Stimulated activated CD8-positive, alpha-beta memory T cell treated with anti-CD3 and anti-CD28 coated beads, Interleukin-12 subunit alpha, Interleukin-12 subunit beta, amount 100 ng/mL, for 1 hour (primary cell): ENCODE measurements at places on chromosomes 3 and 15.

GRCh38 chr3:12655701-12656100 is 8.2 kb downstream of the RAF1 start:
- DNase-seq = no peak

- peak; percentile 23 for DNase-seq
Observed at GRCh38 chr15:85583923-85584390, 203.6 kb downstream of the AKAP13 start.

GRCh38 chr3:183210341-183210740 is 42.7 kb upstream of the B3GNT5 start:
- DNase-seq = no peak

DNA sequence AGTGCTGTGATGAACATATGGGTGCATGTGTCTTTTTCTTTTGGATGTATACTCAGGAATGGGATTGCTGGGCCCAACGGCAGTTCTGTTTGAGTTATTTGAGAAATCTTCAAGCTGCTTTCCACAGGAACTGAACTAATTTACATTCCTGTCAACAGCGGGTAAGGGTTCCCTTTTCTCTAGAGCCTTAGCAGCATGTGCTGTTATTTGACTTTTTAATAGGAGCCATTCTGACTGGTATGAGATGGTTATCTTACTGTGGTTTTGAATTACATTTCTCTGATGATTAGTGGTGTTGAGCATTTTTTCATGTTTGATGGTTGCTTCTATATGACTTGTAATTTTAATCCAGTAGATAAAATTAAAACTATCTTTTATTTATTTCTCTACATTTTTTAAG is 1168.6 kb upstream of the ALCAM start:
- DNase-seq = no peak

DNA sequence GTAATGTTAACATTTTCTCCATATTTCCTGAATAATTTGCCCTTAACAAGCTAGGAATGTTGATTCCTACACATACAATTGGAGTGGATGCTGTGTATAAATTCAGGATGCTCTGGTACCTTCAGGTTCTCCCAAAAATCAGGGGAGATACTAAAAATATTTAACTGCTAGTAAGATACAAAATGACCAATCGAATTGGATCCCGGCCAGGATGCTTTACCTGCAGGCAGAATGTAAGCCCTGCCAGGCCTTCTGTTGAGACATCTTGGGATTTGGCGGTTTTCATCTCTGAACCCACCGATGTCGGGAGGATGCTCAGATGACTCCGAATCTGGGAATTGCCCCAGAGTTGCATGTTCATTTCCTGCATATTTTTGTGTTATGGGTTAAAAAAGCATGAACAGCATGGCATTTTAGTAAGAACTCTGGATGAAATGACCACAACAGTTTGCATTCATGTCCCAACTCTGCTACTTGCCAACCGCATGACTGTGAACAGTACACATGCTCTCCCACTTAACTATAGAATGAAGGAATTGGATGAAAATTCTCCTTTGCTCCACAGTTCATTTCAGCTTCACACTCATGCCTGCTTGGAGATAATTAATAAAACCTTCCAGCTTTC is 241.4 kb upstream of the TBL1XR1 start:
- no peak for DNase-seq

DNA sequence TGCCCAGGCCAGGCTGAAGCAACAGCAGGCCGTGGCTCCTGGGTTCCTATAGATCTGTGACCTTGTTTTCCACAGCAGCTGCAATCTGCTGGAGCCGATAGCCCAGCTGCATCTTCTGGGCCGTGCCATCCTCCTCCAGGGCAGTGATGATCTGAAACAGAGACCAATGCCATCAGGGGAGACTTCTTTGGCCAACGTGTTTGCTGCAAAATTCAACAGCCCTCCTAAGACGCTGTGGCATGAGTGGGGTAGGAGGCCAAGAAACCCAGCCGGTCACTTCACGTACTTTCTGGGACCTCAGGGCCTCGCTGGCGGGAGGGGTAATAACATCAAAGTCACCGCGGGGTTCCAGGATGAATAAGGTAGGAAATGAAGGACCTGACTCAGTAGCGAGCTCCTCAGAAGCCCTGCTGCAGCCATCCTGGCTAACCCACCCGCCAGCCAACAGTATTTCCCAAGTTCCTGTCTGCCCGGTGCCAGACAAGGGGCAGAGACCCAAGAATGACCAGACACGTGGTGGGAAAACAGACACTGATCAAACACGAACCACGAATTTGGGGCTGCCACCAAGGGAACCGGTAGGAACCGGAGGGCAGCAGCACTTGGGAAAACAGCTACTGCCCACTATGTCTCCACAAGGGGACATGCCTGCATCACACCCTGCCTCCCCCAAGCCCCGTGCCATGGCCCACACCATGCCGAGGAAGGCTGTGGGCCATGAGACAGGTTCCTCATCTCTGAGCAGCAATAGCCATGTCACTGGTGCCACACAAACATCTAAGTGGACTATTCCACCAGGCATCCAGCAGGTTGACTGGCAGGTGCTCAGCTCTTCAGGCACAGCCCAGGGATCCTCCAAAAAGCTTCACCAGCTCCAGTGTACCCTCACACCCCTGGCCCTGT is 25.2 kb downstream of the PLXNB1 start:
- no peak for DNase-seq

- no peak for DNase-seq
Observed at GRCh38 chr3:186746008-186746407, 28.8 kb downstream of the KNG1 start.

GRCh38 chr3:128875556-128876120 is 3.8 kb upstream of the ACAD9 start:
- peak; percentile 23 for DNase-seq

DNA sequence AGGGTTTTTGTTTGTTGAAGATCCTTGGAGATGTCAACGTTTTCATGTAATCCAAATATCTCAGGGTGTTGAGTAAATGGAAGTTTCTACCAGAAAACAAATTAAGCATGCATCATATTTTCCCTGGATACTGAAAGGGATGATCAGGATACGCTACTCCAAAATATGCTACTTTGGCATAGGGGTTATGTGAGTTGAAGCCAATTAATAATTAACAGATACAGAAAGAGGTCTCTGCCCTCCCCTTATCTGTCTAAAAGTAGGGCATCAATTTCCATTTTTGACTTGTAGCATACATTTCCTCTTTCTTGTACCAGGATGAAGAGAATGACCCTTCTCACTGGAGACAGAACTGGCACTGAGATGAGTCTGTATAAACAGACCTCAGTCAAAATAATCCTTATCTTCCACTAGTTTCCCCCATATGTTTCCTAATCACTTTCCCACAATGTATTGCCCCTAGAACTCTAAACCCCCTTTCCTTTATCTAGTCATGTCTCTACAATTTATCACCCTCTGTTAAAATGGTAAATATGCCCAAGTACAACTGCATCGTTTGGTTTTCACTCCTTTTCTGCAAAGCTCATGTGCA is 17.4 kb upstream of the ASB14 start:
- DNase-seq = no peak

- no peak for DNase-seq
Observed at GRCh38 chr3:23867838-23868237, 49.0 kb downstream of the NKIRAS1 start.

DNA sequence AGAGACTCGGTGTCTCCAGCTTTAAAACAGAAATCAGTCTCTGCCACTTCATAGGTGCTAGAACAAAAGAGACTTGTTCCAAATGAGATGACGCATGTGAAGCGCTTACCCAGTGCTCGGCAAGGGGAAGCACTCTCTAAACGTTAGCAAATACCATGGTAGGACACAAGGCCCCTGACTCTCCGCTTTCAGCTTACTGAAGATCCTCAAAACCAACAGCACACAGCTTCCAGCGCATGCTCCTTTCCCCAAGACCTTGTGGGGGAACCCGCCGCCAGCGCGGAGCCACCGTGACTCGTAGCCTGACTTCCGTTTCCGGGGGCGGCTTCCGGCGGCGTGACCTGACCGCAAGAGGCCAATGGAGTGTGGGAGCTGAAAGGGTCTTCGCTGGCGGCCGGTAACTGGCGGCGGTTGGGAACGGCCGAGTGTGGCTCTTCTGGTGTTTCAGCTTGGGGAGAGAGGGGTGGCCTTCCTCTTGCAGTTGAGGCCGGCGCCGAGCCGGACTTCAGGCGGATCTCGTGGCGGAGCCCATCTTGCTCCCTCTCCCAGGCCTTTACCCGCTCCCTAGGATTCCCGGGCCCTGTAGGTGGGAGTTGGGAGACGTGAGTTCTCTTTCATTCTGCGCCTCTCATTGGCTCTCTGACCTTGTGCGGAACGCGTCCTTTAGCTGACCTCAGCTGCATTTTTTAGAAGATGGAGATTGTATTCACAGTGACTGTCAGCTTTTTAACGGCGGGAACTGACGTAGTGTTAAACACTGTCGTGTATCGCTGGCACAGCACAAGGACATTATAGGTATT is at the start of gene THUMPD3:
THUMPD3 (plus strand) TSS at position 324 of the 800 bp plus-strand sequence. CDS start 2,015 bp downstream, outside the sequence.
- DNase-seq = peak; percentile 91
